ENCODE measurements at places on chromosomes 11 and 22.

- no peak for DNase-seq
Measured at GRCh38 chr11:47257517-47258316, at the start of gene NR1H3. TSS of gene NR1H3 (plus strand) at chr11:47257996. CDS start at chr11:47259217, 1,221 bp downstream.

DNA sequence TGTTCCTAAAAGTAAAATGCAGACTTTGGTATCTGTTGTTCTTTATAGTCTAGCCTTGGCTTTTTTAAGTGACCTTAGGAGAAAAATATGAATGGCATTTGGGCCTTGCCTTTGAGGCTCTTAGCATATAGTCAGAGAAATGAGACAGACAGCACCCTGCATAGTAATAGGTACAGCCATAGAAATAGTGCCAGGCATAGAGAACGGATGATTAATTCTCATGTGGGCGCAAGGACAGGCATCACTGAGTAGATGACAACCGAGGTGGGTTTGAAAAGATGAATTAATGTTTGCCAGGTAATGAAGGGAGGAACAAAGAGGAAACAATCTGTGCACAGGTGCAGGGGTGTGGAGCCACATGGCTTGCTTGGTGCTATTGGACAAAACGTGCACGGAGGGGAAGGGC is 90.5 kb downstream of the BMAL1 start:
- no peak for DNase-seq

DNA sequence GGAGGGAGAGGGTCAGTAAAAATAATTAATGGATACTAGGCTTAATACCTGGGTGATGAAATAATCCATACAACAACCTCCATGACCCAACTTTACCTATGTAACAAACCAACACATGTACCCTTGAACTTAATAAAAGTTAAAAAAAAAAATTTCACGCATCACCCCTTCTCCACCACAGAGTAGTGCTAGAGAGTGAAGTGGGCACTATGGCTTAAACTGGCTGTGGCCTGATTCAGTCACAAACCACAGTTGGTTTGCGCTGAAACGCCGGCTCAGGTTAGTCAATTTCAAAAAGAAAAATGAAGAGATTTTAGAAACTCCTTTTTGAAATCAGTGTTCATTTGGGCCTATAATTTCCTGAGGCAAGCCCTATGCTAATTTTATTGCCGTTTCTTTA is 144.3 kb downstream of the TRPC6 start:
- no peak for DNase-seq

DNA sequence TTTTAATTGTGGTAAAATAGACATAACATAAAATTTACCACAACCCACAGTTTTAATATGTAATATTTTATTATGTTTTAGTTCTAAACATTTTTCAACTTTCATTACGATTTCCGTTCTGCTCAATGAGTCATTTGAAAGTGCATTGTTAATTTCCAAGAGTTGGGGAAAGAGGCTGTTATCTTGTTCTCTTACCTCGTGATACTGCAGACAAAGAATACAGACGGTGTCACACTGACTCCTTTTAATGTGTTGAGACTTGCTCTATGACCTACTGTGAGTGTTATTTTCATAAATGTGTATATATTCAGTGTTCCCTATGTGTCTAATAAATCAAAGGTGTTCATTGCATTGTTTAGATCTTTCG is 10.8 kb upstream of the RAC2 start:
- DNase-seq, result no peak

GRCh38 chr22:37905534-37906363 is at the start of gene MICALL1:
TSS of gene MICALL1 (plus strand) at chr22:37906297. CDS start at chr22:37906423, 126 bp downstream.
- peak; percentile 16 for DNase-seq

- DNase-seq, result no peak
Measured at GRCh38 chr11:69818231-69818602, 999 bp downstream of the FGF3 start.

- no peak for DNase-seq
Measured at GRCh38 chr11:117822074-117823033, 2.2 kb downstream of the FXYD2 start.

GRCh38 chr11:78539506-78539905 is 35.2 kb downstream of the NARS2 start:
- DNase-seq, result no peak

DNA sequence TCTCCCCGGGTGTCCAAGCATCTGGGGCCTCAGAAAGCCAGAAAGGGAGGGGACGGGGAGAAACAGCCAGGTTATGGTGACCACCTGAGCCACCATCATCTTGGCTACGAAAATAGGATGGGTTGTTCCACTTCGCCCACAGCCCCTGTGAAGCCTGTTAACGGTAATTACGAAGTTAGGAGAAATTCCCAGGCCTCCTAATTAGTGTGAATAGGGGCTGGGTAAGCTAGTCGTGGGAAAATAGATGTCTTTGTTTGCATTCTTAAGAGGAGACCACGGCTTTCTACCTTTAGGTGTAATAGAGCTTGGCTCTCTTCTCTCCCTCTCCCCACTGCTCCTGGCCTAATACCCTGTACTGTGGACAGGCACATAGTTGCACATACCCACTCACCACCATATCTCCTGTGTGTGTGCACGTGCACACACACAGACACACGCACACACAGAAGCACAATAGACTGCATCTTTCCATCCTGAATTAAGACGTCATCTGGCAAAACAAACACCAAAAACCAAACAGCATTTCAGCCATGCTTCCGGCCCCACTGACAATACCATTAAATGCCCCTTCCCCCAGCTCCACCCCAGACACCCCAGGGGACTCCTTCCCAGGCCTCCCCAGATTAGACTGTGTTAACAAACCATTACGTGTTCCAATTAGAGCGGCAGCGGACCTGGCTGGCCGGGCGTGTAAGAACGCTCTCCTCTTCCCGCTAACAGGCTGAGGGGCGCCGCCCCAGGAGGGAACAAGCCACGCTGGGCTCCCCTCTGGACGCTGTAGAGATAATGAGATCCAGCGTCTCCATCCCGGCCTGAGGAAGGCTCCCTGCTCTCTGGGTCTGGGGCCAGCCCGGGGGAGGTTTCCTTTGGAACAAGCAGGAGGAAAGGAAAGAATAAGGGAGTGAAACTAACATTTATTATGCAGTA is 72.8 kb downstream of the TP53I11 start:
- DNase-seq, result no peak

DNA sequence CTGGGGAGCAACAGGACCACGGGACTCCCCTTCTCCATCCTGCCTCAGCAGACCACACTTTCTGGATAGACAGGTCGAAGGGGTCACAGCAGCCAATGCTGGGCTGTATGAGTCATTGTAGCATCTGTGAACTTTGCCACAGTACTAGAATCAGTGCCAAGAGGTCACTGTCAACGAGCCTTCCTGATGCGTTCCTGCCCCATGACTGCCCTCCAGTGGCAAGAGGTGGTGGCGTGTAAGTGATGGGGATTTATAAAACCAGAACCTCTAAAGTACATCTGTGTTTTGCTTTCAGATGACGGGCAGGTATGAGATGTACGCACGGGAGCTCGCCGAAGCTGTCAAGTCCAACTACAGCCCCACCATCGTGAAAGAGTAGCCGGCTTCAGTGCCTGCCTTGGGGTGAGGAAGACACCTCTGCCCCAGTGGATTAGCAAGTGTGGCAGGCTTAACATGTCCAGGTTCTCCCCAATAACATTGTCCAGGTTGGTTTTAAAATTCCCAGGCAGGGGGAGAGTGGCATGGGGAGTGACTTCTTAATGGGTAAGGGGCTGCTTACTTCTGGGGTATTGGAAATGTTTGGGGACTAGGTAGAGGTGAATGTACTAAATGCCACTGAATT is 29.4 kb downstream of the GUCD1 start:
- DNase-seq, result peak; percentile 47

- DNase-seq, result no peak
Measured at GRCh38 chr22:42134100-42135020, 3.8 kb upstream of the CYP2D6 start.

DNA sequence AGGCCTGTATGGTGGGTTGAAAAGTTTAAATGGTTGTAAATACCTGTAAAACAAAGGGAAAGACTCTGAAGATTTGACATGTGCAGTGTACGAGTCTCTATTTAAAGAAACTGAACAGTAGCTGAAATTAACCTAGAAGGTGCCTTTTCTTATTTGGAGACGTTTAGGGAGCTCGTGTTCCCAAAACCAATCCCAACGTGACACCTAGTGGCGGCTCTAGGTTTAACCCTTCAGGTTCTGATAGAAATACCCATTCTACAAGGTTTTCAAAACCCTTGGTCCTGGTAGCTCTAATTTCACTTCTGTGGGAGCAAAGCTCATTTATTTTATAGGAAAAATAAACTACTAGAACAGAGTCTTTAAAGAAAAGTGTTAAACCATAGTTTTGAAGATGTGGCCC is 258.3 kb downstream of the LRRC4C start:
- no peak for DNase-seq

DNA sequence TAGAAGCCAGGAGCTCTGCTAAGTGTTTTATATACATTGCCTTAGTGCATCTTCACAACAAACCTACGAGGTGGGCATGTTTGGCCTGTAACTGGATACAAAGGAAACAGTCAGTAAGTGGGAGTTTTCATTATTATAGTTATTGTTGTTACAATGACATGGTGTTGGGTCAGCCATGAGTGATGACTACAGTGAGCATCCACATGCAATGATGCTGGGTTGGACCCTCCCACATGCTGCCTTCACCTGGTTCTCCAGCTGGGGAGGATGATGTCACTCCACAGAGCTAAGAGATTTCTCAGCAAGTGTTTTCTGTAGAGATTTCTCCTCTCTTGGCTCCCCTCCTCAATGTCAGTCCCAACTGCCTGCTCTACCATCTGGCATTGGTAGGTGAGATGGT is 59.3 kb downstream of the EHF start:
- DNase-seq, result no peak

DNA sequence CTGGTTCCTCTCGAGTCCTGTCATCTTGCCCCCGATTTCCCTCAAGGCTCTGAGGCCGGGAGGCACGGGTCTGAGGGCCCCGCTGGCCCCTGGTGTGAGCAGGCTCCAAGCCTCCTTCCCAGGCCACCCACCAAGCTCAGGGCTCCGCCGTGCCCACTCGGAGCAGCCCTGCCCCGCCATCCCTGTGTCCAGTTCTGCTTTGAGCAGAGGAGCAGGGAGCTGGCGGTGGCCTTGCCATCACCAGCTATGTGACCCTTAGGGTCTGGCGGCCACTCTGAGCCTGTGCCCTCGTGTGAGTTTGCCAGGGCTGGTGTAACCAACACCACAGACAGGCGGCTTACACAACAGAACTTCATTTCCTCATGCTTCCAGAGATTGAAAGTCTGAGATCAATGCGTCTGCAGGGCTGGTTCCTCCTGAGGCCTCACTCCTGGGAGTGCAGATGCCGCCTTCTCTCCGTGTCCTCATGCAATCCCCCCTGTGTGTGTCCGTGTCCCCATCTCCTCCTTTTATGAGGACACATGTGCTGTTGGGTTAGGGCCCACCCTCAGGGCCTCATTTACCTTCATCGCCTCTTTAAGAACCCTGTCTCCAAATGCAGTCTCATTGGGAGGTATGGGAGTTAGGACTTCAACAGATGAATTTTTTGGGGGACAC is 36.5 kb upstream of the CELSR1 start:
- DNase-seq, result no peak

- DNase-seq, result no peak
Measured at GRCh38 chr11:89667001-89667400, 43.1 kb upstream of the TRIM77 start.

GRCh38 chr22:24137595-24137994 is 43.7 kb upstream of the SUSD2 start:
- no peak for DNase-seq

- no peak for DNase-seq
Measured at GRCh38 chr22:36464715-36465231, 16.7 kb downstream of the TXN2 start.

- DNase-seq, result no peak
Measured at GRCh38 chr22:32854351-32854804, 52.9 kb downstream of the TIMP3 start.

DNA sequence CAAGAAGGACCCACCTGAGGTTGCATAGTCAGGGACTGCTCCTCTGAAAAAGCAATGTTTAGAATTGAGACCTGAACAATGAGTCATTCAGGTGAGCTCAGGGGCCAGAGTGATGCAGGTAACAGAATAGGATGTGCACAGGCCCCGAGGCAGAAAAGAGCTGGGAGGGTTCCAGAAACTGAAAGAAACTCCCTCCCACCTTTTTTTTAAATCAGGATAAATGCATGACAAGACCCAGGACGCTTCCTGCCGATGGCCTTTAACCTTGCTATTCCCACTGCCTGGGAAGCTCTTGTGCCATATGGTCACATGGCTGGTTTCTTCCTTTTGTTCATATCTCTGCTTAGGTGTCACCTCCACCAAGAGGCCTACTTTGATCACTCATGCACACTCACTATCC is 214.2 kb upstream of the ZBED5 start:
- DNase-seq, result no peak

DNA sequence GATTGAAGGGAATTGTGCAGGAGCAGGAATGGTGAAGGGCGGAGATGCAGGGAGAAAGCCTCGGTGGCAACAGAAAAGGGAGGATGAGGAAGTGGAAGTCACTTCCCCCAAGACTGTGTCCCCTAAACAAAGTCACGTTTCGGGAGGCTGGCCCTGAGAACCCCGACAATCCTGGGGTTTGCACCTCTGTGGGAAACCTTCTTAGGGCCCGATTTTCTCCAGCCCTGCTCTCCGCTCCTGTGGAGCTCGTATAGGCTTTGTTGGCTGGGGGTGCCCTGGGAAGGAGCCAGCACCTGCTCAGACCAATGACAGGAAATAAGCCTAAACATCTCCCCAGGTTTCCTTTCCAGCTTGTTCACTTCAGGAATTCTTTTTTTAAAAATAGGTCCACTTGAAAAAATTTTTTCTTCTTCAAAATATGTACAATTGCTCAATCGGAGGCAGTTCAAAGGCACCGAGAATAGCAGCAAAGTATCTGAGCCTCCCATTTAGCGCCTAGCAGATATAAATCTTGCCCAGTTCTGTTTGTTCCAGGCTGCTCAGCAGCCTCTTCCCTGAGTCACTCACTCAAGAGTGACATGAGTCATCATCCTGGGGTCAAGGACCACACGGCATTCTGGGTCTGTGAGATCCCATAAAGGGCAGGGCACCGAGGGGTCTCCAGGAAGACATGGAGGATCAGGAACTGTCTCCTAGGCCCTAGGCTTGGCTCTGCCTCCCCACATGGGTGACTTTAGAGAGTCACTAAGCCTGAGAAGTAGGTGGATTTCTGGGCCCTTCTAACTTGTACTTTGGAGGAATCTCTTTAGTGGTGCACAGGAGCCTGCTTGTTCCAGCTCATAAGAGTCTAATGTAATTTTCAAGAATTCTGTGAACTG is 34.0 kb downstream of the IRAG1 start:
- DNase-seq, result no peak

GRCh38 chr11:73469401-73469800 is 93.2 kb downstream of the RELT start:
- no peak for DNase-seq

DNA sequence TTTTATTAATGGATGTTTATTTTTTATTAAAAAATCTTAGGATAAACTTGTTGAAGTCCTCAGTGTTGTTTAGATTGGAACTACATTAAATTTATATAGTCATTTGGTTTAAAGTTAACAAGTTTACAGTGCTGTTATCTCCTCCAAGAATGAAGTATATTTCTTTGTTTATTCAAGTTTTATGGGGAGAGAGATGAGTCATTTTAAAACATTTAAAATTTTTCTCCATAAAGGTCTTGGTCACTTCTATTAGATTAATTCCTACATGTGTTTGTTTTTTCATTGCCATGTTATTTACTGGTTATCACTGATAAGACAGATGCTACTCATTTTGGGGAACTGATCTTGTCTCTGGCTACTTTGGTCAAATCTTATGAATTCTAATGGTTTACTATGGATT is 429.6 kb downstream of the METTL15 start:
- no peak for DNase-seq

All from stimulated activated CD8-positive, alpha-beta memory T cell treated with anti-CD3 and anti-CD28 coated beads, Interleukin-7, amount 100 ng/mL, for 1 hour (primary cell).